ENCODE measurements at places on chromosomes 1 and 21.

DNA sequence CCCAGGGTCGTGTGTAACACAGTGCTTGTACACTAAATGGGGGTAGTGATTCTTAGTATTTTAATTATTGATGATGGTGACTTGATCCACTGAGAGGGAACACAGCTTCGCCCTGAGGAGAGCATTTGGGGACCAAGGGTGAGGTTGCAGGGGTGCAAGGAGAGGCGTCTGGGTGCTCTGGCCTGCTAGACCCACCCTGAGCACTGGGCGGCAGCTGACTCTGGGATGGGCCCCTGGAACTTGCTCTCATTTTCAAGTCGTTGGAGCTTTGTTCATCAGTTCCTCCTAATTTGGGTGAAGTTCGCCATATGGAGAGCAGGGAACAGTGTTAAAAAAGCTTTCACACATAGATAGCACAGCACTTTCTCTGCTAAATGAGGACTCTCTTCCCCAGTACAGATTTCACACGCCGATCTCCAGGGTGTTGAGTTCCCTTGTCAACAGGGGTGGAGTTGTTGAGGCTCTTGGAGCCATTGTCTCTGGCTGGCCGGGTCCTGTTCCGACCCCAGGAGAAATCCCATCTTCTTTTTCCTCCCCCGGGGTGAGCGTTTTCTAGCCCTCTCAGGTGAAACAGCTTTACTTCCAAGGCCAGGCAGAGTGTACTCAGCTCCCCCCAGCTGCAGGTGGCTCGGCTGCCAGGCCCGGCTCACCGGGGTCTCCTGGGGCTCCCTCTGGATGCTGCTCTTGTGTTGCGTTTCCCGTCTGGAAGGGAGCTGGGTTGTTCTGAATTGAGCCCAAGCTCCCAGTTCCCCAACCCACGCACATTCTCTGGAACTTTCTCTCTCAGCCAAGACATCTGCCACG lies 367.4 kb downstream of the RPS6KC1 start:
- no peak for DNase-seq

DNA sequence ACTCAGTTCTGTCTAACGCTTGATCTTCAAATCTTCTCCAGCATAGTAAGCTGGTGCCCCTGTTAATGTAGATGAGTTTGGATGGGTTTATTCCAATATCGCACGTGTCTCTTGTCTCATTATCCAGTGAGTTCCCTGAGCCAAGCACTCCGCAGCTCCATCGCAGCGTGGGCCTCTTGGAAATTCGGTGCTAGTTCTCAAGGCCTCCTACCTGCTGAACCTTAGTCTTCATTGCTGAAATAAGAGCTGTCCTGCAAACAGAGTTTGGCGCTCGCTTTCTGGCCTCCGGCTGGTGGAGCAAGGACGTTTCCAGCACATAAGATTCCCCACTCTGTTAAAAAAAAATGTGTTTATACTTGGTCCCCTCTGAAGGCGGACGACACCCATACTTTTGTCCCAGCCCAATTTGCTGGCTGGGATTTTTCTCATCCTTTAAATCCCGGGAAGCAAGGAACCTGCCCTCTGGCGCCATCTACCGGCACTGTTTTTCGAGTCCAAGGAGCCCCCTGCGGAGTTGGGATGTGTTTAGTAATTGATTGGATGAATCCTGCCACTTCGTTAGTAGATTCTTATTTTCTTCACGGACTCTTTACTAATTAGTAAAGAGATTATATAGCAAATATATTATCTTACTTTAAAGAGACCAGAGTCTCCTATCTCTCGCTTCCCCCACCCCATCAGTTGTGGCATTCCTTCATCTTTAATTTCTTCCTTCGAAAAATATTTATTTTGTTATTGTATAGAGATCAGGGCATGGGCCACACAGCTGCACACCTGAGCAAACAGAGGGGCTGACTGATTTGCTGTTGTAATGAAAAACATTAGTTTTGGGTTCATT lies 14.7 kb downstream of the JUN start:
- DNase-seq: peak; percentile 30

DNA sequence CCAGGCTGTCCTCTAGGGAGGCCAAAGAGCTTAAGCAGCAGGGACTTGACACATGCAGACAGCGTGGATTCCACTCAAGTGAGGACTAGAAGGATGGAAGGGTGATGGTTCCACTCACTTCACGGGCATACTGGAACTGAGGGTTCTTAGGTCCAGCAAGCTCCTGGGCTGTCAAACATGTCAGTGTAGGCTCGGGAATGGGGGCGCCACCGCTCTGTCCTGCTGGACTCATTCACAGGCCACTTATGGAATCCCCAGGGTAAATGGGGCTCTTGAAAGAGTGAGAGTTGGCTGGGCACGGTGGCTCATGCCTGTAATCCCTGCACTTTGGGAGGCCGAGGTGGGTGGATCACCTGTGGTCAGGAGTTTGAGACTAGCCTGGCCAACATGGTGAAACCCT lies 27.7 kb upstream of the CSF3R start:
- DNase-seq: no peak

- DNase-seq: no peak
These were observed 62.8 kb downstream of the NRIP1 start for GRCh38 chr21:15001857-15002606.
